ENCODE measurements at places on chromosomes 7 and 10. TPM values are rescaled to one million over a fixed set of nuclear protein-coding genes. Genes with fewer than 3 reads are reported as not detected.

DNA sequence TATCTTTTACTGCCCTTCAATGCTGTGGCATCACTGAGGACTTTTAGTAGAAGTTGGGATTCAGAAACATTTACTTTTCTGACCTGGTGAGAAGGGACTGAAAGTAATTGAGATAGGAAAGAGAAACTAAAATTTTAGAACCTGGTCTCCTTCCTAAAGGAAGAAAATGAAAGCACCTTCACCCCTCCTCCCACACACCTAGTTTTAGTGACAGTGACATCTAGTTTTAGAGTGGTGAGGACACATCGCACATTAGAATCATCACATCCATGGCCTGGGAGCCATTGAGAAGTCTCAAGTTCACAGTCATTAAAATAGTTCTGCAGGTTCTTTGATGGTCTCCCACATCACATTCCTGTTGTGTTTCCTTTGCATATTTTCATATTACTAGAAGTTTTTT, 16.1 kb downstream of the TAS2R41 start:
- no peak for DNase-seq

- DNase-seq: no peak
Measured at GRCh38 chr10:62853710-62854109, 37.5 kb upstream of the EGR2 start.

- no peak for DNase-seq
Measured at GRCh38 chr7:19522486-19522885, 186.4 kb downstream of the POLR1F start.

DNA sequence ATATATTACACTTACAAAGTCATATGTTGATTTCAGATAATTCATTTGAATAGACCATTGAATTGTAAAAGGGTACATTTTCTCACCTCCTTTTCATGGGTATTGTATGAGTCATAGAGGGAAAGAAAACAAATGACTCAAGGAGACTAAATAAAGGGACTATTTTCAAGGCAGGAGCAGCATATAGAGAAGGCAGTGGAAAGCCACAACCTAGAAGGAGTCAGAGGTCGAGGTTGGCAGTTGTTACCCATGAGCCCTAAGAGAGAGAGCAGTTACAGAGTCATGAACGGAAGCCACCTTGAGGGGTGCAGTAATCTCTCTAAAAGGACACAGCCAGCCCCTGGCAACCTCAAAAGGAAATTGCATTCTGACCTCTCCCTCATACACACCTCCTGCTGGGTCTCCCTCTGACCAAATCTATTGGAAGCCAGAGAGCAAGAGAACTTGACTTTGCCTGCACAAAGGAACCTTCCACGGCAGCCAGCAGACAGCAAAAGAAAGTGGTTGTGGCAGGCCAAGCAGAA, 137.9 kb downstream of the GRM8 start:
- no peak for DNase-seq

GRCh38 chr10:22648547-22648961, 65.8 kb downstream of the PIP4K2A start:
- DNase-seq: no peak

DNA sequence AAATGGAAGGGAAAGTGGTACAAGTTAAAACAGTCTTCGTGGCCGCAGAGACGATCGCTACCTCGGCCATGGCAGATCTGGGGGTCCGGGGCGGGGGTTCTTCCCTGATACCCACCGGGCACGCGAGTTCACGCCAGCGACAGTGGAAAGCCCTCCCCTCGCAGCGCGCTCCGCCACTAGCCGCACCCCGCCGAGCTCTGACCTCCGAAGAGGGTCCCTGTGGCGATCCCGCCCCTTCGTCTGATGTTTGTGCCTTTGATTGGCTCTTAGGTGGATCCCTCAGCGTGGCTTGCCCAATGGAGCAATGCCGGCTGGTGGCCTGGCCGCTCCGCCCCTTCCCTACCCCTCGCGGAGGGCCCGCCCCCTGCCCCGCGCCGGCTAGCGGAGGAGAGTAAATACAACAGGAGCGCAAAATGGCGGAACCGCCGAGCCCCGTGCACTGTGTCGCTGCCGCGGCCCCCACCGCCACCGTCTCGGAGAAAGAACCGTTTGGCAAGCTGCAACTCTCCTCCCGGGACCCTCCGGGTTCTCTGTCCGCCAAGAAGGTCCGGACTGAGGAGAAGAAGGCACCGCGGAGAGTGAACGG, at the start of gene RSBN1L:
Gene RSBN1L, plus strand, starts transcription at position 403 of the 586 bp plus-strand sequence. Its CDS starts 11 bp downstream, at position 414.
- DNase-seq: peak; percentile 97

- DNase-seq: no peak
Measured at GRCh38 chr10:11212288-11213085, 194.8 kb downstream of the CELF2 start.

- DNase-seq: no peak
Measured at GRCh38 chr10:48575901-48576300, 29.0 kb downstream of the ARHGAP22 start.

DNA sequence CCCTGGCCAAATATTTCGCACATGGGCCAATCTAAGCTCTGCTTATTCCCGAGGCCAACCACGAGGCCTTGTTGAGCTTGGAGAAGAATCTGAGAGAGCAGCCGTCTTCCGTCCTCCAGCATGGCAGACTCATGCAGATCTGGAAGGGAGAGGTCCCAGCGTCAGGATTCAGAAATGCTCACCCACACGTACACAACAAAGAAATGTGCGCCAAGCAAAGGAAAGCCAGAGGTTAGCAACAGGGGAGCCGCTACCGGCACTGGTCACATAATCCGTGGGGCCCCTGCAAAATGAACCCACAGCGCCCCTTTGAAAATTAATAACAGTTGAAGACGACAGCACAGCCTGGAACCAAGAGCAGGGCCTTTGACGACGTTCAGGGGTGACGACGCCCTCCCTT, 25.4 kb upstream of the PRKAG2 start:
- DNase-seq: no peak

- no peak for DNase-seq
Measured at GRCh38 chr10:71575451-71575850, 144.1 kb downstream of the C10orf105 start.

GRCh38 chr10:47257396-47258120, 42.4 kb upstream of the GDF10 start:
- DNase-seq: no peak

GRCh38 chr10:122165484-122166276, 105.4 kb upstream of the BTBD16 start:
- DNase-seq: no peak

DNA sequence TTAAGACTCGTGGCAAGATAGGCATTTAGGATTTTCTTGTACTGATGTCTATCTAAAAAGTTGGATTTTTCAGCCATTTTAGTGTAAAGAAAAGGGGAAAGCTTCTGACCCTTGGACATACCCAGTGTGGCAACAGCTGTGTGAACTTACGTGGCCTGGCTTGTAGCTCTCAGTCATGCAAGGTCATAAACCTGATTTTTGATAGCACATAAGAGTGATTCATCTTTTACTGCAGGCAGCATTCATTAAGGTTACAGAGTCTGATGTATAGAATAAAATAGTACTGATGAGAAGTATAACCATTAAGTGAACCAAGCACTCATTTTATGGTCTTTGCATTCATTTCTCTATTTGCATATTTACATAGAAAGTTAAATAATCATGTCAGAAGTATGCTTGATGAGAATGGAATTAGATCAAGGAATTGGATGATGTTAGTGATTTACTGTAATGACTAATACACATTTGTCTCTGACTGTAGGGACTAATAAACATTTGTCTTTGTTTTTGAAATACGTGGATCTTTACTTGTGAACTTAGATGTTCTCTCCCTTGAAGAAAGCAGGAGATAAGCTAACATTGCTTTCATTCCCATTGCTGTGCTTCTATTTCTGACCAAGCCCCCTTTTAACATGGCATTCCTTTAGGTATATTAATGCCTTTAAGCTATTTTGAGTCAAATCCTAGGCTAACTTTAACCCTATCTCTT, 88.2 kb downstream of the GSDME start:
- no peak for DNase-seq

GRCh38 chr10:112842832-112843360, 107.2 kb upstream of the TCF7L2 start:
- peak; percentile 53 for DNase-seq

GRCh38 chr10:62907470-62908212, 91.5 kb upstream of the EGR2 start:
- no peak for DNase-seq

DNA sequence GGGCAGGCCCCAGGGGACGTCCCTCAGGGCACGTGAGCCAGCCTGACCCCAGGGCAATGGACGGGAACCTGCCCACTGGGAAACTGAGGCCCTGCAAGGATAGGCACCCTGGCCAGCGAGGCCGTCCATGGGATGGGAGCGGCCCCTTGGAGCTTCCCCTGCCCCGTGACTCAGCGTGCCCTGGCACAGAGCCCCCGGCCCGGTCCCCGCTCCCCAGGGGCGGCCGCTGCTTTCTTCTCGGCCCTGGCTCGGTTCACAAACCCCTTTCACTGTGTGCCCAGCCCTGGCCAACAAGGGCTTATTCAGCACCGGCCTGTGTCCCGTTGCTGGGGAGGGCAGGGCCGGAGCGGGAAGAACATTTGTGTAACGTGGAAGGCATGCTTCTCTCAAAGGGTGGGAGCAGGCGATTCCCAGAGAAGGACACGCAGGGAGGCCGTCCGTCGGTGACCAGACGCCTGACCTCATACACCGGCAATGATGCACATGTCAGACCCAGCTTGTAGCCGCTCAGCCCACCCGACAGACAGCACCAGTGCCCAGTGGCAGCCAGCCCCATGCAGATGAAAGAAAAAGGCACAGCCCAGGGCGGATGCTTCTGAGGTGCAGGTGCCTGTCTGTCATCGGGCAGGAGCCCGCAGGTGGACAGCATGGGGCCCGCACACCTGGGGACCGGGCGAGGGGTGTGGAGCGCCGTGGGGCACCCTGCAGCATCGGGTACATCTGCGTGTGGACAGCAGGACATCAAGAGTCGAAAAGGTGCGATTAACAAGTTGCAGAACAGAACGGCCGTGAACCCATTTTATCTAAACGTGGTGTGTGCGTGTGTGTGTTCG, 94.5 kb downstream of the PDGFA start:
- no peak for DNase-seq

- DNase-seq: peak; percentile 84
Measured at GRCh38 chr10:100518761-100519241, 860 bp downstream of the SEC31B start.

- no peak for DNase-seq
Measured at GRCh38 chr10:45403151-45403550, 29.1 kb downstream of the ALOX5 start.

DNA sequence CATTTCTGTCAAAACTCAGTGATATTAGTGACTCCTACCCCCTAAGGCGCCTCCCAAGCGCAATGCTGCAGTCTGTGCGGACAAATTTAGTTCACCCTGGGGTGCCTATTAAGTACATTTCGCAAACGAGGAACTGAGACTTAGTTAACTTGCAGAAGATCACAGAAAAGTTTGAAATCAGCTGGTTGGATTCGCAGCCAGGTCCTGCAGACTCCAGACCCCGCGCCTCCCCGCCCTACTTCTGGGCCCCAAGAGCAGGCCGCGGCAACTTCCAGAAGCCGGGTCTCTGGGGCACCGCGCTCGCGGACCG, 588 bp downstream of the CYREN start:
- DNase-seq: peak; percentile 15

GRCh38 chr7:81845744-81846241, 75.9 kb upstream of the HGF start:
- no peak for DNase-seq

GRCh38 chr7:110780712-110781111, 310.2 kb upstream of the LRRN3 start:
- DNase-seq: no peak

- DNase-seq: no peak
Measured at GRCh38 chr7:142188154-142188553, 69.7 kb downstream of the PRSS58 start.

DNA sequence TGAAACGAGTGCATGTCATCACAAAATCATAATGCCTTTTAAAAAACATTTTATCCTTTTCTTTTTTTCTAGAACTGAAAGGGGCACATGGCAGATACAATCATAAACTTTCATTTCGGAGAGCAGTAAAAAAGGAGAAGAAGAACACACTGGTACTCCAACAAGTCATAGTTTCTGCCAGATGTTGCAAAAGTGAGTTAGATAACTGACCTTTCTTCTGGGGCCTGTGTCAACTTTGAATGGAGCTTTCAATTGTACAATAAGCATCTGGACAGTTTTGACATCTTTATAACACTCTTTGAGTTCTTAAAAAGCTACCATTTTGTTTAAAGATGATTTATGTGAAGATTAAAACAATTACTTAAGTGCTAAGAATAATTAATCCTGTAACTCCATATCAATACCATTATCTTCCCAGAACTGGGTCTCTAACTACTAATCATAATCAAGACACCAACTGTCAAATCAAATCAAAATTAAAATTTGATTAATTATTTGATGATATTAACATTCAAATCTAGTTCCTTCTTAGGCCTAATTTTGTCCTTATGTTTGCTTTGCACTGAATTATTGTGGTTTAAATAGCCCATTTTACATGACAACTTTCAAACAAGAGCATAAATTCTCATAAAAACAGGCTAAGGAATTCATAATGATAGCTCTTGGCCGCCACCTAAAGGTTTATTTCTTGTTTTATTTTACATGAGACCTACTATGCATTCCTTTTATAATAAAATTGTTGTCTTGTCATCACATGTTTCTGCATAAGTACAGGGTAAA, 19.5 kb upstream of the ITGB8 start:
- DNase-seq: no peak

- DNase-seq: no peak
Measured at GRCh38 chr7:15643000-15643705, 43.3 kb downstream of the MEOX2 start.

- DNase-seq: no peak
Measured at GRCh38 chr7:46900312-46901263, 681.3 kb downstream of the TNS3 start.

DNA sequence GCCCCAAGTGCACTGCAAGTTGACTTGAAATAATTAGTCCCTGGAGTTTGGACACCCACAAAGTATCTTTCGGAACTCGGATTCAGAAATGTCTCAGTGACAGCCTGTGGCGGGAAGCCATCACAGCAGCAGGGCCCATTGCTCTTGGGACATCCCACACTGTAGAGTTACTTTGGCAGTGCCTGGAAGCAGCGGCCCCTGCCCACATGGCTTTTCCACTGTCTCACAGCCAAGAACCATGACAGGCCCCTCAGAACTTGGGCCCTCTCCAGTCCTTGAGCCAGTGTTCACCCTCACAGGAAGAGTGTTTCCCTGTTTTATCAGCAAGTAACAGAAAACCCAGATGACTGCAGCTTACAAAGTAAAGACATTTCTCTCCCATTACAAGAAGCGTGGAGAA, 477.0 kb upstream of the GALNT17 start:
- no peak for DNase-seq

DNA sequence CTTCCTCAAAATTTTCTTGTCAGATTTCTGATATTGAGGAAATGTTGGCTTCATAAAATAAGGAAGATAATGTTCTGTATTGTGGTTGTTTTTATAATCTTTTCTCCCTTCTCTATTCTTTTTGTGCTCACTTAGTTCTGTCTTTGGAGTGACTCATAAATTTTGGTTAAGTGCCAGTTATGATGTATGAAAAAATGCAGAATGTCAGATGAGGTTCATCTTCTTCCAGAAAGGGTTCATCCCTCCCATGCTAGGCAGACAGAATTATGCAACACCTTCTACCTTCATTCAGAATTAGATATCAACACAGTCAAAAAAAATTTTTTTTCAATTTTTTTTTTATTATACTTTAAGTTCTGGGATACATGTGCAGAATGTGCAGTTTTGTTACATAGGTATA, 36.6 kb upstream of the CYP2C19 start:
- DNase-seq: no peak

- no peak for DNase-seq
Measured at GRCh38 chr7:94440451-94441039, 45.9 kb downstream of the COL1A2 start.

- DNase-seq: no peak
Measured at GRCh38 chr10:129914153-129914855, 49.8 kb downstream of the EBF3 start.

The MYPN gene
- 0.03 TPM for polyA plus RNA-seq

The C10orf95 gene
- 1.5 TPM for polyA plus RNA-seq

The NAMPT gene
- polyA plus RNA-seq: 51.2 TPM

The COL26A1 gene
- polyA plus RNA-seq: 22.5 TPM

The SDK1 gene
- 7.1 TPM for polyA plus RNA-seq

Data from left kidney (tissue), 8 donors.